ENCODE measurements at places on chromosomes 1 and 21.

DNA sequence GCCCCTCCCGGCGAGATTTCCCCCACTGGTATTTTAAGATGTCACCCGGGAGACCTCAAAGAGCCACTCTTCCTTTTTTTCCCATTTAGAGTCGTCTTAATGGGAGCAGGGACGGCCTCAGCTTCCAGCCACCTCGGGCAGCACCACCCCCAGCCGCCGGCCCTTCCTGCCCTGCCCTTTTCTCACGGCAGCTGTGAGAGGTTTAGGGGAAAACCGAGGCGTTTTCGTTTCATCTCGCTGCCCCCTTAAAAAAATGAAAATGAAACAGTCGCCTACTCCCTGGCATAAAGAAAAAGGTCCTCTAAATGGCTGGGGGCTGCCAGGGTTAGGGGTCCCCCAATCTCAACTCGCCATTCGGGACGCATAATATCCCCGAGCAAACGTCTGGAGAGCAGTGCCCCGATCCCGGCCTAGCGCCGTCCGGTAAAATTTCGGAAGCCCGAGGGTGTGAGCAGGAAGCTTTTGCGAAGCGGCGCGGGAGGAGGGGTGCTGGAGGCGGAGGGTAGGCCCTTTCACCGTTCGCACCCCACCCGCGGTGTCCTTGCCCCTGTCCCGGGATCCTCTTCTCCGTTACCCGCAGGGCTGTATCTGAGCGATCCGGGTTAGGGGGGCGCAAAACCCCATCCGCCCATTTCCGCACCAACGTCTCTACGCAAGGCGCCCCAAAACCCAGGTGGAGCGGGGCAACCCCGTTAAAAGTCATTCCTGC, 1.2 kb downstream of the RUNX3 start:
- DNase-seq, result no peak

GRCh38 chr1:224378855-224379631, 22.4 kb downstream of the CNIH4 start:
- DNase-seq, result no peak

- no peak for DNase-seq
Measured at GRCh38 chr1:80533775-80534334, 1266.9 kb upstream of the ADGRL2 start.

- no peak for DNase-seq
Measured at GRCh38 chr1:215111916-215112315, 29.4 kb downstream of the KCNK2 start.

DNA sequence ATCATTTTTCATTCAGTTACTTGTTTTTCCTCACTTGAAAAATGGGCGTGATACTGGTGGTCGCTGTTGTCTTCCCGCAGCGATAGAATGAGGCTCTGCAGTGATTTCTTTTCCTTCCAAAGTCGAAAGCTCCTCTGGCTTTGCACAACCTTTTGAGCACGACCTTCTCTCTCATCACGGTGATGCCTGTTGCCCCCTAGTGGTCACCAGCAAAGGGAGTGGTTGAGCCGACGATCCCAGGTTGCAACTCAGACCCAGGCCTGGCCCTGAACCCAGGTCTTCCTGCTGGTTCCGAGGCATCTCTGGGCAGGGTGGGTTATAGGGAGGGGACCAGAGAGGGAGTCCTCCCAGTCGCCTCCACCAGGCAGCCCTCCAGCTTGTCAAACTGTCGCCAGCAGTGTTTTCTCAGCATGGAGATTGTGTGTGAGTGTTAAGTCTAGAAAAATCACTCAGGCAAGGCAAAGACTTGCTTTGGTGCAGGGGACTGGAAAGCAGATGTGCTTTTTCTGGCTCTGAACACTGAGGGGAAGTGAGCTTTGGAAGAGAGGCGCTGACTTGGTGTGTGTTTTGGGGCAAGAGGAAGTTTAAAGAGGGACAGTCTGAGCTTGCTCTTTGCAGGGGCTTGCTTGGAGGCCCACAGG, 285.3 kb downstream of the CAMTA1 start:
- peak; percentile 71 for DNase-seq

DNA sequence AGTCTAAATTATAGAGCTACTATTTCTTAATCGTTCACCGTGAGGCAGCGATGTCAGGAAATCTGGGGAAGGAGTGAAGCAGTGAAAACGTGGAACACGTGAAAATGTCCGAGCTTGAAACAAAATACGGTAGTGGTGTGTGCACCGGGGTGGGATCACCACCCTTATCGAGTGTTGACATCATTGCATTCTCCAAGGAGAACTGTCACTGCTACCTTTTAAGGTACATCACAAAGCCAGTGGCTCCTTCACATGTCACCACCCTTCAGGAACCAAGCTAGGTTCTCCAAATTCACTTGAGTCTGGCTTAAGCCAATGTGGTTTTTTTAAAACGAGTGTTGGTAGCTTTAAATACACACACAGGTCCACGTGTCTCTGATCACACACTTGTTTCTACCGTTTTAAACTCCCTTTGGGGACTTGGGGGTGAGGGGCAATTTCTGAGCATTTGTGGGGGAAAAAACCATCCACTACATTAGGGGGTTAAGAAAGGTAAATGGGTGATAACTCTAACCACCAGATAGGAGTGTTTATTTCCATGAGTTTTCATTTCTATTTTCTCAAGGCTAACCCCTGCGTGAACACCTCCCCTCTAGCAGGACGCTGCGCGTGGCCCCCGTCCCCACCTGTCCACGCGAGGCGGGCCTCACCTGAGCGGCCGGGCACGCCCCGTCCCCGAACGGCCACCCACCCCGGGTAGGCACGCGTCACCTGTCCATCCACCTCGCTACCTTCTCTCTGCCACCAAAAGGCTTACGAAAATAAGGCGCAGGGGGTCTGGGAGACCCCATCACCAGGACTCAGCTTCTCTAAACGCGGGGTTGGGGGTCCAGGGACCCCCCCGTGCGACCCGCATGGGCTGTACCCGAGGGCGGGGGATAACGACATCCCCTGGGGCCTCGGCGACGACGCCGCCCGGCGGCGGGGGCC, 978 bp downstream of the PRDM15 start:
- peak; percentile 76 for DNase-seq

DNA sequence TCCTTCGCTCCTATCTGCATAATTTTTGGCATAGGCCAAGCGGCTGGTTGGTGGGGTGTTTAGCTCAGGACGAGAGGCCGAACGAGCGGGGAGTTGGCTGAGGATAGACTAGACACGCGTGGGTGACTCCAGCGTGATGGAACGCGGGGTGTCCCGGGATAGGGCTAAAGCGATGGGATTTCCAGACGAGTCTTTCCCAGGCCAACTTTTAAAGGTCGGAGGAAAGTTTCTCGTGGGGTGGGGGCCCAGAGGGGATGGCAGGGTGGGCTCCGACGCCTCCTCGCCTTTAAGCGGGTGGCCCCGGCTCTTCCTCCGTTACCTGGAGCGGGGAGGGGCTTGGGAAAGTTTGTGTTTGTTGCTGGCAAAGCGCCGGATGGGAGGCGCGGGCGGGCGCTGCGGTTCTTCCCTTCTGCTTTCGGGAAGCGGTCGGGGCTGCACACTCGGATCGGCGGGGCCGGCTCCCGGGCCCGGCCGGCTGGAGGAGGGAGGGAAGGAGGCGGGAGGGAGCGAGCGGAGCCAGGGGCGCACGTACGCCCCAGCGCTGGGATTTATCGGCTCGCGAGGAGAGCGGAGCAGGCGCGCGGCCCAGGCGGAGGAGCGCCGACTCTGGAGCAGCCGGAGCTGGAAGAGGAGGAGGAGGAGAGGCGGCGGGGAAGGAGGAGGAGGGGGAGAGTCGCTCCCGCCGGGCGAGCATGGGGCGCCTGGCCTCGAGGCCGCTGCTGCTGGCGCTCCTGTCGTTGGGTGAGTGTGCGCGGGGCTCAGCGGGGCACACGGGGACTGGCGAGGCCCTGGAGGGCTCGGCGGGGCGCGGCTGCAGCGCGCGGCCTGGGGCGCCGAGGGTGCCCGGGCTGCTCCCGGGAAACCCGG, at the start of gene PTGFRN:
Gene PTGFRN, plus strand, starts transcription at position 405 of the 867 bp plus-strand sequence. Its CDS starts 288 bp downstream, at position 693.
- peak; percentile 60 for DNase-seq

DNA sequence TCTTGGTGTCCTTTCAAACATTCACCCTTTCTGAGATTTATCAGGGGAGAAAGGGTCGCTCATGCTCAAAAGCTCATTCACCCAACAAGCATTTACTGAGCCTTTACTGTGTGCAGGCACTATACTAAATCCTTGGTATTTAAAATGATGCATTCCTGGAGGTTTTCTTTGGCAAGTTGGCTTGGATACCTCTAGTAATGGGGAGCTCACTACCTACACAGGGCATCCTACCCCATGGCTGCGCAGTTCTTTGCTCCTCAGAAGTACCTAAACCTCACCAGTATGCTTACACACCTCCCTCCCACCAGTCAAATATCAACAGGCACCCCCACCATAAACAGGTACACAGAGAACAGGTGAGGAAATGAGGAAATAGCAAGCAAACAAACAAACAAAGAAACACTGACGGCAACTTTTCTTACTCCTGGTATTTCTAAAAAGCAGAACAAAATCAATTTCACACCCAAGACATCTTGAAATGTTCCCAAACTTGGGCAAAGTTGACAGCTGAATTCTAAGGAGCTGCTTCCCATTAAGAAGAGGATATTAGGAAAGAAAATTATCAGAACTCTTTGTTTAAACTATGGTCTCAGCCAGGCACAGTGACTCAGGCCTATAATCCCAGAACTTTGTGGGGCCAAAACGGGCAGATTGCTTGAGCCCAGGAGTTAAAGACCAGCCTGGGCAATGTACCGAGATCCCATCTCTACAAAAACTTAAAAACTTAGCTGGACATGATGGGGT, 104.8 kb downstream of the PSMG1 start:
- DNase-seq, result peak; percentile 39

- no peak for DNase-seq
Measured at GRCh38 chr1:32197074-32197473, 3.3 kb upstream of the CCDC28B start.

- no peak for DNase-seq
Measured at GRCh38 chr1:14113271-14113670, 413.3 kb downstream of the PRDM2 start.

DNA sequence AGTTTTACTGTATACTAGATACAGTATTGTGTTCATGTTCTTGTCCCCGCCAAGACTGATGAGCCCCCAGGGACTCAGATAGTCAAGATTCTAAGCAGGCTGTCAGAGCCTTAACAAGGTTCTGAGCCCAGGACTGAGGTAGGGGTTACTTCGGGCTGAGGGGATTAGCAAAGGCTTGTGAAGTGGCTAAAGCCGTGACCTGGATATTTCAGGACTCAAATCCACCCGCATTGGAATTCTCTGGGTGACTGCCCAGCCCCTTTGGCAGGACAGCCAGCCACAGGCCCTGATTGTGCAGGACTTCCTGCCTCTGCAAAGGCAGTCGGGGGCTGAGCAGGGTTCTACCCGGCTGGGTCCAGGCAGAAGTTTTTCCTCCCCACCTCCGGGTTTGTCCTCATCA, at the start of gene PLA2G5:
Gene PLA2G5, plus strand, starts transcription at position 321 of the 400 bp plus-strand sequence. CDS start 14,637 bp downstream, outside the sequence.
- peak; percentile 6 for DNase-seq

- DNase-seq, result peak; percentile 85
Measured at GRCh38 chr1:93595266-93595665, 86.4 kb downstream of the BCAR3 start.

- no peak for DNase-seq
Measured at GRCh38 chr1:13774121-13774520, 74.1 kb downstream of the PRDM2 start.

DNA sequence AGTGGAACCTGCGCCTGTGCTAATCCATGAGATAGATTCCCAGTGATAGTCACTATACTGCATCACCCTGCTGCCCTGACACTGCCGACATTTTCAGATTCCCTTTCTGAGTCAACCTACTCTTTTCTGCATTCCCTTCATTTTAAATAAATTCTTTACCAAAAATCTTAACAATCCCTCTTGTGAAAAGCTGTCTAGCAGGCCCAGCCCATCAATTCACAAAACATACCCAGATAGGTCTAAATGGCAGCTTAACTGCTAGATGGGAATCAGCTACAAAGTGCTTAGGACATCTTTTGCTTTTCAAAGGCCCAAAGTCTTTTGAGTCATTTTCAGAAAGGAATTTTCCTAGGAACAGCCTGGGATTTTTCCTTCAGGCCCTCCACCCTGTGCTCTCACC, 180.1 kb upstream of the PTBP2 start:
- DNase-seq, result no peak
